AG10803 (cell line): ENCODE measurements at places on chromosomes 7 and 10.

GRCh38 chr10:102421757-102422512 lies 1.3 kb downstream of the FBXL15 start:
- DNase-seq, result no peak

DNA sequence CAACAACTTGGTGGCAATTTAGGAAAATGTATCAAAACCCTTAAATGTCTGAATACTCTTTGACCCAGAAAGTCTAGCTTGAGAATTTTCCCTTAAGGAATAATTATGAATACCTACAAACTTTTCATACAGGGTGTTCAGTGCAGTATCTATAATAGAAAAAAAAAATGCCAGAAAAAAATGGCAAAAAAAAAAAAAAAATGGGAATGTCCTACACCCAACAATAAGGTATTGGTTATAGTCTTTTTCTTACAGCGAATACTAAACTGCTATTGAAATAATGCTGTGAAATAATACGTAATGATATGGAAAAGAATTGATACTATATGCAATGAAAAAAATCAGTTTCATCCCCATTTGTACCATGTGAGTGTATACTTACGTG lies 44.3 kb downstream of the ZNF800 start:
- DNase-seq, result no peak

DNA sequence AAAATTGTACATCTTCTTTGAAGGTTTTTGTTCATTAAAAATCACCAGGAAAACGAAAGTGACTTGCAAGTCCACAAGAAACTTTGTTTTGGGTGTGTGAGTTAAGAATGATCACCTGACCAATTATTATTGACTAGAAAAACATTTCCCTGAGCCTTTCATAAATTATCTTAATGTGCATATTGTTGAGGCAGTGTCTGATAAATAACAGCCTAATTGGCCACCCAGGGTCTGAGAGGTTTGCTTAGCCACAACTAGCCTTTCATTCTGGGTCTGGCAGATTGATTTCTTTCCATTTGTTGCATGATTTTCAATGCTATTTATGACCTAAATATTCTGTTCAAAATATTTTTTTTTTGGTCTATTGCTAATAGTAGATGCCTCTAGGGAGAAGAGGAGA lies 152.8 kb downstream of the AUTS2 start:
- DNase-seq, result no peak

- no peak for DNase-seq
Observed at GRCh38 chr7:25619963-25620799, 391.9 kb upstream of the NPVF start.

DNA sequence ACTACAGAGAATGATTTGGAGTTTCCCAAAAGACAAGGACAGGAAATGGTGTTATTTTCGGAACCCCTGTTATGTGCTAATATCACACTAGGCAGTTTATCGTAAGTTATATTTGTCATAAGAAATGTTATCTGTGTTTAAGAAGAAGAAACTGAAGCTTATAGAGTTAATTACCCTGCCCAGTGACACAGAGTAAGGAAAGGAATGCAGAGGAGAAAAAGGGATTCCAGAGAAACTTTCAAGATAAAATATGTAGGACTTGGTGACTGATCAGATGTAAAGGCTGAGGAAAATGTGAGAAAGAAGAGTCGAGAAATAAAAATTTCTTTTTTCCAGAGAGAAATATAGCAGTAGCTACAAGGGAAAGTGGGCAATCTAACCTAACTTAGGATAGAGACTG lies 63.5 kb upstream of the ZNF746 start:
- peak; percentile 33 for DNase-seq

- no peak for DNase-seq
Observed at GRCh38 chr10:124205432-124205831, 112.0 kb upstream of the CHST15 start.

DNA sequence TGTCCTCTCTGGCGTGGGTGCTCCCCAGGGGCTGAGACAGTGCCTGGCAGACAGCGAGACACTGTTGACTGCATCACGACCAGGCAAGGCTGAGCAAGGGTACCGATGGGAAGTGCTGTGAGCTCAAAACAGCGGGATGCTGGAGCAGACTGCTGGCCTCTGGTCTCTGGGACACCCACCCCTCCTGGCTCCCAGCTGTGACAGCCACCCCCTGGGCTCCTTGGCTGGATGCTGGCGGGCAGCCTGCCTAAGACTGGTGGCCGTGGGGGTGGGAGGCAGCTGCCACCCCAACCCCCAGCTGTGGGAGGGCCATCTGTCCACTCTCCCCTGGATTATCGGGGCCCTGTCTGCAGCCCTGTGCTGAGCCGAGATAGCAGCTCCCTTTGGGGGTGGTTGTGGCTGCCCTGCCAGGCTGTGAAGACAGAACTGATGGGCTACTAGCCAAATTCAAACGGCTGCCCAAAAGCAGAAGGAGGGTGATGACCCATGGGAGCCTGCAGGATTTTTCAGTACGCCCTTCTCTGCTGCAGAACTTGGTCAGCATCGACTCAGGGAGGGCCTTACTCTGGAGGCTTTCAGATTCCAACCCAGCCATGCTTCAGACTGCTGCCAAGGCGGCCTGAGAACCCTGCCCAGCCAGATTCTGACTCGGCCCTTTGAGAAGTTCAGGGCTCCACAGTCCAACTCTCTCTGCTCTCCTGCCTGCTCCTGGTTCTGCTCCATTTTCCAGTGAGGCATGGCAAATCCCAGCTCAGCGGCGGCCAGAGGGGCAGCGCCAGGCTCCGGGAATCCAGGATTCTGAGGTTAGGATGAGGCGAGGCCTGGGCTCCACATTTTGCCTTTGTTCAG lies 125.3 kb downstream of the NEURL1 start:
- peak; percentile 82 for DNase-seq

DNA sequence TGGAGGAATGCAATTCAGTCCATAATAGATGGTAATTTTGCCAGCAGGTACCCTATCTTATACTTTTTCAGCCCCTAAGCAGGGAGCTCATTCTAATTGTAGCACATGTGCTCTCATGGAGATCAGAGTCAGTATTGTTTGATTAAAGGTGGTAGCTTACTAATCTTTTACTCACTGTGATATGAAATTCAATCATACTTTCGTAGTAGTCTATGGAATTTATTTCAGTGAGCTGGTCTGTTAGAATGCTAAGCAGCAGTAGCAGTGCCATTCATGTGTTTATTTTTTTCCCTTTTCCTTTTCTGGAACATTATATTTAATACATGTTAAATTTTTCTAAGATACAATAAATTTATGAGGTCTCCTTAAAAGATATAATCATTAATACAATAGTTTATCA lies 109.0 kb downstream of the ST7 start:
- no peak for DNase-seq

- DNase-seq, result no peak
Observed at GRCh38 chr7:135283959-135284638, 50.5 kb downstream of the STRA8 start.

- peak; percentile 56 for DNase-seq
Observed at GRCh38 chr10:132387764-132388210, 9.2 kb upstream of the PWWP2B start.

- DNase-seq, result no peak
Observed at GRCh38 chr7:112566442-112567324, 85.9 kb downstream of the LSMEM1 start.

GRCh38 chr10:85645053-85645452 lies 721.5 kb downstream of the GRID1 start:
- no peak for DNase-seq

GRCh38 chr7:136370137-136370536 lies 393.0 kb upstream of the MTPN start:
- no peak for DNase-seq

GRCh38 chr7:79284211-79284610 lies 169.3 kb downstream of the MAGI2 start:
- peak; percentile 74 for DNase-seq

GRCh38 chr7:110257673-110258072 lies 833.3 kb upstream of the LRRN3 start:
- no peak for DNase-seq

GRCh38 chr10:98039690-98040381 lies 9.4 kb upstream of the CRTAC1 start:
- no peak for DNase-seq

DNA sequence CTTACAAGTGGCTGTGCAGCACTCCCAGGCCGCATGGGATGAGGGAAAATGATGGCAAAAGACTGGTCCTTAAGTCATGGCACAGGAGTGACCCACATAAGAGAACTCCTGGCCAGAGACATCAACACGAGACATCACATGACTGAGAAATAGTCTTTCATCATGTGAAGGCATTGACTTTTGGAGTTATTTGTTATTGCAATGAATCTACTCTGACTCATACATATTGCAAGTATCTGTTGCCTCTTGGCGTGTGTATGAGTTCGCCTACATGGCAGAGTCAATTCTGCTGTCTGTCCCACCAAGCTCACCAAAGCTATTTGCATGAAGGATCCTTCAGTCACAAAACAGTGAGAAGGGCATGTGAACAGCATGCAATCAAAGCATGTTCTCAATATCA lies 59.7 kb upstream of the HABP2 start:
- peak; percentile 88 for DNase-seq

DNA sequence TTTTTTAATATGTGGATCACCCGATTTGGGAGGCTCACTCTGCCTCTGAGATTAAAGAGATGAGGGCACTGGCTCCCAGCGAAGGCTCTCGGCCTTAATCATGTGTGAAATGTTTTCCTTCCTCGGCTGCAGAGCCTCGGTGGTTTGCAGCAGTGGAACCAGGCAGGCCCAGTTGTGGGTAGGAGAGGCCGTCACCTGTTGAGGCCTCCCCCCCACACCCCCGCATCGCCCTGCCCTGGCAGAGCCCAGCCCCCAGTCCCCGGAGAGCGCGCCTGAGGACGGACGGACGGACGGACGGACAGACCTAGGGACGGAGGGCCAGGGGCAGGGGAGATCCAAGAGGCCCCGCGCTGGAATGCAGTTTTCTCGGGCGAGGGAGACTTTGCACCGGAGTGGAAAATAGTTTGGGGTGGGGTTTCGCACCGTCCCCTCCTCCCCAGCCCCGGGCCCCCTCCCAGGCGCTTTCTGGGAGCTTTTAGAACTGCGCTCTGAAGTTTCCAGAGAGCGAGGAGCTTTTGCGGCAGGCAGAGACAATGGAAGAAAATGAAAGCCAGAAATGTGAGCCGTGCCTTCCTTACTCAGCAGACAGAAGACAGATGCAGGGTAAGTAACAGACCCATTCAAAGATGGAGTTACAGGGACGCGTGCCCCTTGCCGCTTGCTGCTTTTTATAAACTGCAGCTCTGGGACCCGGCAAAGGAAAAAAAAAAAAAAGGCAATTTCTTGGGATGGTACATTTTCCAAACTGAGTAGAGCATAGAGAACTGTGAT lies at the start of gene KIAA1217:
TSS of gene KIAA1217 (plus strand) at position 478 of the 771 bp plus-strand sequence. CDS start at position 534, 56 bp downstream.
- DNase-seq, result peak; percentile 31

DNA sequence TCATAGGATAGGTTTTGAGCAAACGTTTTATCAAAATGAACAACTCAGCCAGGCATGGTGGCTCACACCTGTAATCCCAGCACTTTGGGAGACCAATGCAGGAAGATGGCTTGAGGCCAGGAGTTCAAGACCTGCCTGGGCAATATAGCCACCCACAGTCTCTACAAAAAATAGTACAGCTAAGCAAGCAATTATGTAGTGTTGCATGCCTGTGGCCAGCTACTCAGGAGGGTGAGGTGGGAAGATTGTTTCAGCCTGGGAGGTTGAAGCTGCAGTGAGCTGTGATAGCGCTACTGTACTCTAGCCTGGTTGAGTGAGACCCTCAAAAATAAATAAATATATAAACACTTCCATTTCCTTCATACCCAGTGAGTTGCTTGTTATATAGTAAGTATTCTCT lies 67.1 kb downstream of the LSMEM1 start:
- peak; percentile 13 for DNase-seq

DNA sequence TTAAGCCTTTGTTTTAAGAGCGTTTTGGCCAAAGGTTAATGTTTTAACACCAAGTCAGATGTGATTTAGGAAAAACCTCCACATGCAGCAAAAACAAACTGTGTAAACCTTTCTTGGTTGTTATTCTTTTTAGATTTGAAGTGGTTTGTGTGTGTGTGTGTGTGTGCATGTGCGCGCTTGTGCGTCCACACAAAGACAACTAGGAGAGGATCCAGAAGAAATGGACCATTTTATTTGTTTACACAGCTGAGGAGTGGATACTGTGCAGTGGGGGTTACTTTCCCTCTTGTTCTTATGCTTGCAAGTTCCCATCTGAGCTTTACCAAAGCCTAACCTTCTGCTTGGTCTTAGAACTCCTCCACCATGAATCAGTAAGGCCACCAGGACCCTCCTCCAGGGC lies 20.0 kb downstream of the TCF7L2 start:
- no peak for DNase-seq

GRCh38 chr7:128435327-128435686 lies 20.4 kb upstream of the HILPDA start:
- DNase-seq, result no peak

GRCh38 chr10:78875932-78876331 lies 192.8 kb upstream of the ZMIZ1 start:
- DNase-seq, result no peak

- no peak for DNase-seq
Observed at GRCh38 chr7:151819866-151820265, 57.0 kb downstream of the PRKAG2 start.

- no peak for DNase-seq
Observed at GRCh38 chr10:91487911-91488582, 77.9 kb downstream of the HECTD2 start.

GRCh38 chr7:73799282-73800141 lies 29.4 kb upstream of the CLDN3 start:
- DNase-seq, result no peak
